Gastrocnemius medialis (tissue), 4 donors: ENCODE measurements at places on chromosomes 6 and 20. TPM values are rescaled to one million over a fixed set of nuclear protein-coding genes. Genes with fewer than 3 reads are reported as not detected.

GRCh38 chr6:116695401-116695800 is 14.4 kb downstream of the KPNA5 start:
- no peaks in the 10 kb centered on the region for H3K4me1 ChIP-seq
- H3K27me3 ChIP-seq = no peaks in the 10 kb centered on the region
- H3K4me3 ChIP-seq = no peak overlapping the region
- no peaks in the 10 kb centered on the region for H3K36me3 ChIP-seq
- no peak for DNase-seq

DNA sequence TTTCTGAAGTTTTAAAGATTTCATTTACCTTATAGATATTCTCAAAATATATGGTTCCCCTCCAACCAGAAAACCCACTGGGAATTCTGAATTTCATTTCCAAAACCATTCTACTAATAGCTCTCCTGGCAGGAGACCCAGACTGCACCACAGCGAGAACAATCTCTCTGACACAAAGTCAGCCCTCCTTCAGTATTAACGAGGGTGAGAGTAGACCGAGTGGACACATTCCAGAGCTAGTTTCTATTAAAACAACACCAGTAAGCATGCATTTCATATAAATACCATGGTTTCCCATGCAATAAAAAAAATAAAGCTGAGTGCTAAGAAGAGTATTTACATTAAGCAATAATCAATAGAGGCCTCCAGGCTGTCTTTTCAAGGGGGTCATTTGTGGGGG is 899.6 kb upstream of the SLC35B3 start:
- H3K36me3 ChIP-seq = no peaks in the 10 kb centered on the region
- H3K27ac ChIP-seq = no peak overlapping the region
- no peaks in the 10 kb centered on the region for H3K27me3 ChIP-seq
- no peak overlapping the region for H3K4me3 ChIP-seq
- H3K4me1 ChIP-seq = no peaks in the 10 kb centered on the region

GRCh38 chr20:6524305-6524704 is 243.2 kb upstream of the BMP2 start:
- no peak overlapping the region for H3K27ac ChIP-seq
- no peak for DNase-seq
- no peaks in the 10 kb centered on the region for H3K36me3 ChIP-seq
- H3K27me3 ChIP-seq = no peaks in the 10 kb centered on the region

DNA sequence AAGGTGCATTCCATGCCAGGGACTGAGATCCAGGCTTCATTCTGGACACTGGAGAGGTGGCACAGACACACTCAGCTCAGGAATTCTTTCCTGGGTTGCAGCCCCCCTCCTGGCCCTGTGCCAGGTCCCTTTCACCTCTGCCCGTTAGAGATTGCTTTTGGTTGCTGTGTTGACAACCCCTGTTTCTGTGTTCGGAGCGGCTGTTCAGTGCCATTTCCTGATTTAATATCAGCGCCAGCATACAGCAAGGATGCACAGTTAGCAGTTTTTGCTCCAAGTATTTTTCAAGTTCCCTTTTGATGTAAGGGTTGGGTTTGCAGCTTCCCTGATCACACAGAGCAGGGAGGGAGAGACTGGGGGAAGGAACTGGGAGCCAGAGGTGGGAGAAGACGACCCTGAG is 8.5 kb upstream of the MAFB start:
- no peak for DNase-seq
- no peaks in the 10 kb centered on the region for H3K36me3 ChIP-seq
- peaks cover 3% of the 10 kb centered on the region for H3K27me3 ChIP-seq
- H3K27ac ChIP-seq = no peak overlapping the region
- no peaks in the 10 kb centered on the region for H3K4me1 ChIP-seq
- H3K4me3 ChIP-seq = no peak overlapping the region

- no peak overlapping the region for H3K4me3 ChIP-seq
- DNase-seq = no peak
- peaks cover 5% of the 10 kb centered on the region for H3K27me3 ChIP-seq
- no peaks in the 10 kb centered on the region for H3K4me1 ChIP-seq
These were observed 82.9 kb upstream of the FOXP4 start for GRCh38 chr6:41463062-41463930.

DNA sequence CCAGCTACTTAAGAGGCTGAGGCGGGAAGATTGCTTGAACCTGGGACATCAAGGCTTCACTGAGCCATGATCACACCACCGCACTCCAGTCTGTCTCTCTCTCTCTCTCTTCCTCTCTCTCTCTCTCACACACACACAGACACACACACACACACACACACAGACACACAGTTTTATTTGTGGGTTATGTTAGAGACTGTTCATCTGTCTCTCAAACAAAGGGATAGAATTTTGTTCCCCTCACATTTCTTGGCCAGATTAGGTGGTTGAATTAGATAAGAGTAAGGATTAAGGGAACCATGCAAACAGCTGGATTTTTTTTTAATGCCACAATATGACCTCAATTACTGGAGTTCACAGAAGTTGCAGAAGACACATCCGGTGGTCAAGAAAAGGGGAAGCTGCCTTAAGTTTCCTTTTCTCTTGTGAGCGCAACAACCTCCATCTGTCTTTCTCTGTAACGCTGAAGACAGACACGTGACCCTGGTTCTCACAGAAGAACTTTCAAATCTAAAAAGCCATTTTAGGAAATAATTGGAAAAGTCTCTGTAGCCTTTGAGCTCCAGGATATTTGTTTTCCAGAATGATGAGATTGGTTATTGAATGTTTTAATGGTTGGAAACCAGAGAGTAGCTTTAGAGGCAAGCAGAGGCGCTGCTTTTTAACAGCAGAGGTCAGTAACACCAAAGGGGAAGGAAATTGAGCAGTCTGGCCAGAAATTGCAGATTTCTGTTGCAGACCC is 32.9 kb upstream of the LGSN start:
- H3K27me3 ChIP-seq = no peaks in the 10 kb centered on the region
- DNase-seq = no peak
- H3K36me3 ChIP-seq = no peaks in the 10 kb centered on the region
- no peak overlapping the region for H3K27ac ChIP-seq

DNA sequence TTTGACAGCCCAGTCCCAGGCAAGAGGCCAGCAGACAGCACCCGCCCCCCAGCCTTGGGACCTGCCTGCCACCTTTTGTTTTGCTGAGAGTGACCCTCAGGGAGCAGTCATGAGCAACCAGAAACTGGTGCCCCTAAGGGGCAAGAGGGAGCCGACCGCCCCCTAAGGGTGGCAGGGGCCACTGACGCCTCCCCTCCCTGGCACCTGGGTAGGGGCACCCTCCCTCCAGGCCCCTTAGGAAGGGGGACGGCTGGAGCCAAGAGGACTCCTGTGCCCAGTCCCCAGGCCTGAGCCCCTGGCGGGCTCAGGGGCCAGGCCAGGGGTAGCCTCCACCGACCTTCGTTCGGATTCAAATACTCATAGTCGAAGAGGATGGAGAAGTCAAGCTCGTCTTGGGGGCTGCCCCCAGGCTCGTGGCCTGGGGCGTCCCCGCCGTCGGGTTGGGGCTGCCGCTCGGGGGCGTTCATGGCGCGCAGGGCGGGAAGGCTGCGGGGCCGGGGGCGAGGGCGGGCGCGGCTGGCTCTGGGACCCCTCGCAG is 417 bp downstream of the NFATC2 start:
- H3K36me3 ChIP-seq = no peaks in the 10 kb centered on the region
- H3K4me3 ChIP-seq = peak overlapping the region; percentile 62
- H3K4me1 ChIP-seq = peaks cover 25% of the 10 kb centered on the region
- H3K27me3 ChIP-seq = no peaks in the 10 kb centered on the region
- no peak for DNase-seq

DNA sequence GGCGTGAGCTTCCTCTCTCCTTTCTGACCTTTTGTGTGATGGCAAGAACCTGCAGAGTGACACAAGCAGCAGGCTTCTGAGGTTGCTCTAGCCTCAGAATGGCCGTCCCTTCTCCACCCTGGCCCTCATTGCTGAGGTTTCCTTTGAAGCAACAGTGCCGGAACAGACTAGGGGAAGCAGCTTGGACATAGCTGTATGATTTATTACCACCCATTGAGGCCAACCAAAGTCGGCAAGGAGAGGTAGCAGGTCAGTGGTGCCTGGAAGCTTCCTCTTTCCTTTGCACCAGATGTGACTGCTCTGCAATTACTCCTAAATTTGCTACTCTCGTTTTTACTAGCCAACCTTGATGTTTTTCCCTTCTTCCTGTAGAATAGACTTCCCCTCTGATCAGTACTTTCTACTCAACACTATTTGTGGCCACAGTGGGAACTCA is 31.4 kb downstream of the PTPN1 start:
- H3K4me3 ChIP-seq = no peak overlapping the region
- peaks cover 33% of the 10 kb centered on the region for H3K4me1 ChIP-seq
- H3K27me3 ChIP-seq = no peaks in the 10 kb centered on the region
- no peak for DNase-seq
- peak overlapping the region; percentile 45 for H3K27ac ChIP-seq

GRCh38 chr6:39765508-39766065 is 26.6 kb upstream of the DAAM2 start:
- H3K4me3 ChIP-seq = no peak overlapping the region
- peaks cover 4% of the 10 kb centered on the region for H3K4me1 ChIP-seq
- no peak overlapping the region for H3K27ac ChIP-seq
- no peaks in the 10 kb centered on the region for H3K36me3 ChIP-seq
- no peak for DNase-seq

GRCh38 chr20:36847009-36847709 is 28.8 kb upstream of the TLDC2 start:
- DNase-seq = peak; percentile 61
- H3K27me3 ChIP-seq = no peaks in the 10 kb centered on the region
- no peak overlapping the region for H3K4me3 ChIP-seq
- peak overlapping the region; percentile 80 for H3K27ac ChIP-seq
- no peaks in the 10 kb centered on the region for H3K36me3 ChIP-seq

DNA sequence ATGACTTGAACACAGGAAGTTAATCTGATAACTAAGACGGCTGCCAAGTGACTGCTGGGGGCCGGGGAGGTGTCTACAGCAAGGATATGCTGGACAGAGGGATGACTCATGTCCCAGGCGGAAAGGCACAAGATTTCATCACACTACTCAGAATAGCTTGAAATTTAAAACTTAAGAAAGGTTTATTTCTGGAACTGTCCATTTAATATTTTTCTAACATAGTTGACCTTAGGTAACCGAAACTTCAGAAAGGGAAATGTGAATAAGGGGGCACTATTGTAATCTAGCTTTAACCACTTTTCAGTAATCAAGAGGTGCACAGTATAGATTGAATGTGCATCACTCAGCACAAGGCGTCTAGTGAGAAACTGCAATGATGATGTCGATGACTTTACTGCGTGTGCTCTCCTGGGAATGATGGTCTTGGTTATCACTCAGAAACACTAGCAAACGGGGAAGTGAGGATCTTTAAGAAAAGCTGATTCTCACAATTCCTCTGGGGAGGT is 171.5 kb downstream of the QKI start:
- H3K4me3 ChIP-seq = no peak overlapping the region
- H3K27me3 ChIP-seq = no peaks in the 10 kb centered on the region
- H3K4me1 ChIP-seq = peaks cover 55% of the 10 kb centered on the region
- no peaks in the 10 kb centered on the region for H3K36me3 ChIP-seq
- peak overlapping the region; percentile 86 for H3K27ac ChIP-seq

DNA sequence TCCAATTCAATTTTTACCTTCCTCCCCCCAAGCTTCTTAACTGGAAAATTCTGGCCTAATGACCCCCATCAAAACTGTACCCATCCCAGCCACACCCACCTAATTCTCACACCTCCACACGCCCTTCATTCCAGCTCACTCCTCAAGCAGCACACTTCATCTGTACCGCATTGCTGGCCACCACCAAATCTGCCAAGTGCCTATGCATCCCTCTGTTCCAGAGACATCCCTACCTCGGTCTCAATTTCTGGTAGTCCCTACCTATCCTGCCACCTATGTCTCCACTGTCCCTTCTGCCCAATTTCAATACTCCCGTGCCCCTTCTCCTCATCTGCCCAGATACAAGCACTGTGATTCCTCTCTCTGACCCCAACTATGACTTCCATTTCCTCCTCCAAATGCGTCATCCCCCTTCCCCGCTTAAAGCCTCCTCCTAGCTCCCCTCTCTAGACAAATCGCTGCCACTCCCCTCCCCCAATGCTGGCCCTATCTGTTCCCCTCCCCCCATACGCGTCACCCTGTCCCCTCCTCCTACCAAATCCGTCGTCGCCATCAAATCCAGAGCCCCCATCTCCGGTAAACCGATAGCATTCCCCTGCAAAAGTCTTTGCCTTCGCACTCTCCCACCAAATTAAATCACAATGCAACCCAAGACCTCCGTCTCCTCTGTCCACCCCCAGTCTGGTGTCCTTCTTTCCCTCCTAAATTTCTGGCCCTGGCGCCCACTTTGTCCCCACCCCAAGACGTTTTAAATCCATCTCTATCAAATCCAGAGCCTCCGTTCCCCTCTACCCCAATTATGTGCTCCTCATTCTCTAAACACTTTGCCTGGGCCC is 1.2 kb downstream of the MTCH1 start:
- H3K4me1 ChIP-seq = peaks cover 49% of the 10 kb centered on the region
- no peaks in the 10 kb centered on the region for H3K27me3 ChIP-seq
- no peak for DNase-seq
- peak overlapping the region; percentile 92 for H3K27ac ChIP-seq
- H3K4me3 ChIP-seq = peak overlapping the region; percentile 99

GRCh38 chr20:35385733-35386132 is 26.0 kb downstream of the UQCC1 start:
- peaks cover 3% of the 10 kb centered on the region for H3K36me3 ChIP-seq
- H3K4me3 ChIP-seq = no peak overlapping the region
- no peak for DNase-seq

- H3K4me3 ChIP-seq = no peak overlapping the region
- H3K27me3 ChIP-seq = no peaks in the 10 kb centered on the region
- peaks cover 11% of the 10 kb centered on the region for H3K4me1 ChIP-seq
- H3K27ac ChIP-seq = no peak overlapping the region
- no peaks in the 10 kb centered on the region for H3K36me3 ChIP-seq
These were observed 117.0 kb upstream of the COL21A1 start for GRCh38 chr6:56364431-56364826.

GRCh38 chr6:37903351-37904340 is 84.1 kb downstream of the ZFAND3 start:
- H3K27me3 ChIP-seq = no peaks in the 10 kb centered on the region
- peaks cover 34% of the 10 kb centered on the region for H3K4me1 ChIP-seq
- no peak overlapping the region for H3K27ac ChIP-seq
- no peak overlapping the region for H3K4me3 ChIP-seq
- no peak for DNase-seq
- no peaks in the 10 kb centered on the region for H3K36me3 ChIP-seq

- H3K27me3 ChIP-seq = no peaks in the 10 kb centered on the region
- peak; percentile 63 for DNase-seq
- H3K36me3 ChIP-seq = no peaks in the 10 kb centered on the region
- H3K4me1 ChIP-seq = peaks cover 19% of the 10 kb centered on the region
These were observed 73.4 kb upstream of the NOX3 start for GRCh38 chr6:155528982-155529453.

PRL gene
- total RNA-seq = not detected

OPN5 gene
- total RNA-seq = not detected

TRDN gene
- total RNA-seq = 190 TPM

SAPCD1 gene
- not detected for total RNA-seq

SRSF3 gene
- 66.3 TPM for total RNA-seq
